Left forelimb (tissue), 1 donor: ENCODE measurements at places on chromosomes 13 and 19.

GRCh38 chr19:14106840-14107239 lies 10.7 kb downstream of the PRKACA start:
- no peak for DNase-seq

DNA sequence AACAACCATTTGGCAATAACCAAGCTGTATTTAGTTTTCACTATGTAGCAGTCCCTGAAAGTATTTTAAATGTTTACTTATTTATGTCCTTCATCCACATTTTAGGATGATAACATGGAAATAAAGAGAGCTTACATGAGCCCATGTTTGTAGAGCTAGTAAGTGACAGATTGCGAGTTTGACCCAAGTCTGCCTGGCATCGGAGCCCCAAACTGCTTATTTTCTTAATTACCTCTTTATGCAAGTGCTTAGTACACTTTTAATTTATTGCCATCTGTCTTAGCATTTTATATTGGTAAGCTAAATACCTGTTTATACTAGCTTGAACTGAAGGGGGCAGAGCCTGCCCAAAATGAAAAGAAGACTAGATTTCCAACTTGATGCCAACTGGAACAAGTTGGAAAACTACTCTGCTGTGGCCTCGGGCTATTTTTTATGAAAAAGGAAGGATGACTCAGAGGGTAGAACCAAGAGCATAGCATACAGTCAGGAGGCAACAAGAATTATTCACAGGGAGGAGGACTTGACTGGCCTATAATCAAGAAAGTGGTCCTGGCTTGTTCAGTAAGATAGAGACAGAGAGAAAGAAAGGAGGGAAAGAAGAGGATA lies 150.2 kb downstream of the NDFIP2 start:
- no peak for DNase-seq

GRCh38 chr19:27972291-27973040 lies 1240.5 kb downstream of the UQCRFS1 start:
- no peak for DNase-seq

GRCh38 chr13:59368693-59369092 lies 795.0 kb downstream of the DIAPH3 start:
- no peak for DNase-seq

GRCh38 chr13:41995946-41996345 lies 35.0 kb upstream of the VWA8 start:
- DNase-seq: no peak

- DNase-seq: no peak
These were observed 59.1 kb upstream of the RNF113B start for GRCh38 chr13:98236197-98236596.

- peak; percentile 85 for DNase-seq
These were observed 74.6 kb upstream of the NPAS1 start for GRCh38 chr19:46944918-46945628.

- no peak for DNase-seq
These were observed 11.4 kb upstream of the IGFL1 start for GRCh38 chr19:46218160-46218559.

DNA sequence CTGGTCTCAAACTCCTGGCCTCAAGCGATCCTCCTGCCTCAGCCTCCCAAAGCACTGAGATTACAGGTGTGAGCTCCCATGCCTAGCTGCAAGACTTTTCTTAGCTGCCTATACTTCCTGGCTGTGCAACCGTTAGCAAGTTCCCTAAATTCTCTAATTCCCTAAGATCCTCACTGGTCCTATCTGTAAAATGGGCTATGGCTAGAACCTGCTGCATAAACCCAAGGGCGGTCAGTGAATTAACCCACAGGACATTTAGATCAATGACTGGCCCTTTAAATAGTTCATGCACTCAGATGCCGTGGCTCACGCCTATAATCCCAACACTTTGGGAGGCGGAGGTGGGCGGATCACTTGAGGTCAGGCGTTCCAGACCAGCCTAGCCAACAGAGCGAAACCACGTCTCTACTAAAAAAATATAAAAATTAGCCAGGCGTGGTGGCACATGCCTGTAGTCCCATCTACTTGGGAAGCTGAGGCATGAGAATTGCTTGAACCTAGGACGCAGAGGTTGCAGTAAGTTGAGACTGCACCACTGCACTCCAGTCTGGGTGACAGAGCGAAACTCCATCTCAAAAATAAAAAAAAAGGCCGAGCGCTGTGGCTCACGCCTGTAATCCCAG lies 4.1 kb upstream of the C19orf53 start:
- DNase-seq: no peak

GRCh38 chr19:50422397-50423278 lies 3.9 kb downstream of the SPIB start:
- DNase-seq: no peak

DNA sequence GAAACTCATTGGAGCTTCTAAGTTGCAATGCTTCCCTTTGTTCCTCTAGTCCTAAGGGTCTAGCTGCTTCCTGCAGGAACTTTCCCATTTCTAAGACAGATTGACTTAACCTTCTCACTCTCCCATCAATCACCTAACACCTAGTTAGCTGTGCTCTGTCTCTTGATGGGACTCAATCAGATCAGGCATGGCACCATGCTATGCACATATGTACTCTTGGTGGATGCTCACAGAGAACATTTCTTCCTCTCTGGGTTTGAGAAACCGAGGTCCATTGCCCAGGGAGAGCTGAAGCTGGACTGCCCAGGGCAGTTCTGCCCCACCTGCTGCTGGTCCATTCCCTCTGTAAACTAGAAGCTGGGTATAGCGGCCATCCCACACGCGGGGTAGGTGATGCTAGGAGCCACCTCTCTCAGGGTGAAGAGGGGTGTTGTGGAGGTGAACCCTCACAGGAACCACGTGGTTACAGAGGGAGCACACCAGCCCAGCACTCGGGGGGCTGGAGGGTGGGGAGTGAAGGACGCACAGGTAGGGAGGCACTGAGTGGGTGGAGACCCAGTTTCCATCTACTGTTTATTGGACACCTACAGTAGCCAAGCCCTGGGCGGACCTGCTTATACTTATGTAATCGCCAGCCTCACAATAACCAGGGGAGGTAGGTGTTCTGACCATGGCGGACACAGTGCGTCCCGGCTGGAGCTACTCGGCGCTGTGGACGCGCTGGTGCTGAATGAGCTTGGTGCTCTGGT lies 3.1 kb upstream of the UBE2M start:
- DNase-seq: peak; percentile 58

DNA sequence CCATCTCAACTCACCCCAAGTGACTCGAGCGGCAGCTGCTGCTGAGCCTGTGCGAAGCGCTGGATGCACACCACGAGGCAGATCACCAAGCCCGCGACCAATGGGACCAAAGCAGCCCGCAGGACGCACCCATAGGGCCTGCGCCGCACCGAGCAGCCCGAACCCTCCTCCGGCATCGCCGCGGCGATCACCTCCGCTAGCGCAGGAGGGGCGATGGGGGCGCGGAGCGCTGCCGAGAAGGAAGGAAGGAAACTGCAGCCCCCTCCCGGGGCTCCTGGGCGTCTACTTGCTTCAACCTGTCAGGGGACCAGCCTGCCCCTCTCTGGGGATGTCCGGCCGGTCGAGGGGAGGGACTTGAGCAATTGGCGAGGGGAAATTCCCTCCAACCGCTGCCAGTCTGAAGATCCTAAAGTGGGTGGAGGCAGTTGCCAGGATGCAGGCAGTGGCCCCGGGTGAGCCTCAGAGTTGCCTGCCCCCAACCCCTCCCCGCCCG lies at the start of gene CD70:
Gene CD70 (minus strand): TSS at position 324 of the 493 bp plus-strand sequence. CDS start 148 bp downstream, at position 176.
- DNase-seq: no peak

DNA sequence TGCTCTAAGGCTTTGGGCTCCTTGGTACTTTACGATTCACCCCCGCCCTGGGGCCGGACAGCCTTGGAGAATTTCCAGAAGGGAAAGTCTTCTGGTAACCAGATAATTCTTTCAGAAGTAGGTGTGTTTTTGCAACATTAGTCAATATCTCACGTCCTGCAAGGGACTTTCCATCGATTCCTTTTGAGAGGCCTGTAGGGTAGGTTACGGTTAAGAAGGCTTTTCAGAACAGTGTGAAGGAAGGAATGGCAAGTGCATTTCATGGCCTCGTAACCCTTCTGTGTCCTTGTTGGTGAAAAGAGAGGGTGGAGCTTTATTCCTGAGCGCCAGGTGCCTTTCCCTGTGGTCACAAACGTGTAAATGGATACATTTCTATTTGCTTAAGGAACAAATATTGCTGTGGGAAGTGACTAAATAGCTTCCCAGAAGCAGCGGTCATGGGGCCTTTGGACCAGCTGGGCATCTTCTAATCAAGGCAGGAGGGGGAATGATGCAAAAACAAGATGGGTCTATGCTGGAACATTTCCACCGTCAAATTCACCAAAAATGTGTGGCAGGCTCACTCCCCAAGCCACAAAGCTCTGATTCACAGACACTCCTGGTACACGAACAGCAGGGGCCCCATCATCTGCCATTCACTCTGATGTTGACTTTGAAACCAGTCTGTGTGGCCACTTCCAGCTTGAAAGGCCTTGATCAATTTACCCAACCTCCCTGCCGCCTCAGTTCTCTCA lies 99.2 kb downstream of the ANKRD10 start:
- no peak for DNase-seq

DNA sequence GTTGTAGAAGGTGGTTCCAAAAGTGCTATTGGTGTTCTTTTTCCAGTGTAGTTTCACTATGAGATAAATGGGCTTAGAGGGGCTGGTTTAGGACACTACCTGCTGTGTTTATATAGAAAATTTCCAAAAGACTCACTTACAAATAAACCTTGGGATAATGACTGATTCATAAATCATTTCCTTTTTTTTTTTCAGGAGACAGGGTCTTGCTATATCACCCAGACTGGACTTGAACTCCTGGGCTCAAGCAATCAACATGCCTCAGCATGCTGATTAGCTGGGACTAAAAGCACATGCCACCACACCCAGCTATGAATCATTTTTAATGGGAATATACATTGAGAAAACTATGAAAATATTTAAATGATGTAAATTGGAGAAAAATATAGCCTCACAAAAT lies 376.6 kb downstream of the PCDH9 start:
- DNase-seq: no peak

DNA sequence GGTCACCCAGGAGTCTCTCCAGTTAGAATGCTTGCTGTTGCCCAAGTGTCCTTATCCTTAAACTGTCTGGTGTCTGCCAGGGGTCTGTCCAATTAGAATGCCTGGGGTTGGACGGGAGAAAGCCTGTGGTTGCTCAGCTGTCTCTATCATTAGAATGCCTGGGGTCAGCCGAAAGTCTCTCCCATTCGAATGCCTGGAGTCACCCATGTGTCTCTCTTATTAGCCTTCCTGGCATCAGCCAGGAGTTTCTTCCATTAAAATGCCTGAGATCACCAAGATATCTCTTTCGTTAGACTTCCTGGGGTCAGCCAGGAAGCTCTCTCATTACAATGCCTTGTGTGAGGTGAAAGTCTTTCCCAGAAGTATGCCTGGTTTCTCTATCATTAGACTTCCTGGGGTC lies 1521.0 kb downstream of the UQCRFS1 start:
- DNase-seq: no peak

- no peak for DNase-seq
These were observed 15.6 kb downstream of the CAPS start for GRCh38 chr19:5929625-5930024.

DNA sequence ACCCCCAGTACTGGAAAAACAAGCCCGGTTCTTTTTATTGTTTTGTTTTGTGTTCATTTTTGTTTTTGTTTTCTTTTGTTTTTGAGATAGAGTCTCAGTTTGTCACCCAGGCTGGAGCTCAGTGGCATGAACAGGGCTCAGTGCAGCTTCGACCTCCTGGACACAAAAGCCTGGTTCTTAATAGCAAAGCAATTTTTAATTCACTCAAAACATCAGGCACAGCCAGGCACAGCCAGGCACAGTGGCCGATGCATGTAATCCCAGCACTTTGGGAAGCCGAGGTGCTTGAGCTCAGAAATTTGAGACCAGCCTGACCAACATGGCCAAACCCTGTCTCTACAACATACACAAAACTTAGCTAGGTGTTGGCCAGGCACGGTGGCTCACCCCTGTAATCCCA lies 30.7 kb downstream of the INSR start:
- DNase-seq: no peak

- no peak for DNase-seq
These were observed 14.7 kb upstream of the FPR3 start for GRCh38 chr19:51780270-51780669.

DNA sequence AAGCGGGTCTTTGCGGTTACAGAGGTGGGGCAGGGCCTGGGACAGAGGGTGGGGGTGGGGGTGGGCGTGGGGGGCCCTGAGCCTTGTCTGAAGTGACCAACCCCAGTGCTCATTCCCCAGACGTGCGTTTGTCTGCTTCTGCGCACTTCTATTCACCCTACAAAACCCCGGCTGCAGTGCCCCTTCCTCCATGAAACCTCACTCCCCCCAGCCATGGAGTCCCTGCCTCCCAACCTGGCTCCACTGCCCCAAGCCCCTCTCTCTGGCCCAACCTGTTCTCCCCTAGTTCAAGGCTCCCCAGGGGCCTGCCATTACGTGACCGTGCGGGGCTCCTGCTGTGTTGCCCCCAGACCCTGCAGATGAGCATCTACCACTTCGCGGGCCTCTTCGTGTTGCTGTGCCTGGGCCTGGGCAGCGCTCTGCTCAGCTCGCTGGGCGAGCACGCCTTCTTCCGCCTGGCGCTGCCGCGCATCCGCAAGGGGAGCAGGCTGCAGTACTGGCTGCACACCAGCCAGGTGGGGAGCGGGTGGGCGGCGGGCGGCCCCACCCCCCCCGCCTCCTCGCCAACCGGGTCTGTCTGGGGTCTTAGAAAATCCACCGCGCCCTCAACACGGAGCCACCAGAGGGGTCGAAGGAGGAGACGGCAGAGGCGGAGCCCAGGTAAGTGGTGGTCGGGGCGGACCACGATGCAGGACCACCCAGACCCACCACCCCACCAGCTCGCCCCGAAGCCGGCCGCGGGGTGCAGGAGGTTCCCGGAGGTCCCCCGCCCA lies 8.2 kb downstream of the GRIN3B start:
- DNase-seq: no peak

GRCh38 chr19:8212212-8212611 lies 3.0 kb downstream of the CERS4 start:
- DNase-seq: no peak

DNA sequence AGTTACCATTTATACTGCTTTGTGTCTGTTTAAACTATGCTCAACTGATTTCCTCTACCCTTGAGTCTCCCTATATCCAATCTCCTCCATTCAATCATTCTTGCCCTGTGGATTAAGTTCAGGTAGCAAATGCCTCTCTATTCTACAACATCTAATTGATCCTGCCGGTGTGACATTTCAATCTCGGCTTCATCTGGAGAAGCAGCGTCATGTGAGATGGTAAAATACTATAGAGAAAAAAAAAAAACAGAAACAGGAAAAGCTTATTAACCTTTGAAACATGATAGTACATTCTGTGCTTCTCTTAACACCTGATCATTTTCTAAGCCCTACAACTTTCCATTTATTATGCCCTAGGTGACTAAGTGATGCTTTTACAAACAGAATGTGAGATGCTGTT lies 89.4 kb downstream of the KCTD12 start:
- no peak for DNase-seq

DNA sequence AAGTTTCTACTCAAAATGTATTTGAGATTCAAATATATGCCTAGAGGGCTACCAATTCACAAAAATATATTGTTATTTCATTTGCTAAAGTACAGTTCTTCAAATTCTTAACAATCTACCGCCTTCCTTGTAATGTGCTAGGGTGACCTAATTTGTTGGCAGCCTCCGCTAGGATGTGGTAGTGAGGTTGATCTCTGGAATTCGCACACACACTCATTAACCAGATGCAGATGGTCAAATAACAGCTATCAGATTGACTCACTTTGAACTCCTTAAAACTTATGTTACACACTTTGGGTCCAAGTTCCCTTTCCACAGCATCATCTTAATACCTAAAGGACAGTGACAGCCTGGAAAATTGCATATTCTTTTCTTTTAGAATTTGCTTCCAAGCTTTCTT lies 367.3 kb downstream of the DCT start:
- DNase-seq: no peak
